ENCODE measurements at places on chromosomes 11 and 22.

DNA sequence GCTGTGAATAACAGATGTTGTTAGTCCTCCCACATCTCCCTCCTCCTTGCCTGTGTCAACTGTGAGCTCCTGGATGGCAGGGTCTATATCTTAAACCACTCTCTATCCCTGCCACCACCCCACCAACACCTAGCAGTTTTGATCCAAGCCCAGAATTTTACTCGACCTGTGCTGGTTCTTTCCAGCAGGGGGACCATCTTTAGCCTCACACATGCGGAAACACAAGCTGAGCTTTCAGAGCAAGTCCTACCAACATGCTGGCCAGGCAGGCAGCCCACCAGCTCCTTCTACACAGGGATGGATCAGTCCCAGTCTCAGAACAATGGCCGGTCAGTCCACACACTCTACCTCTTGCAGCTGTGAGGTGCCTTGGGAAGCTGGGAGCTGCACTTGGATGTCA is 231.5 kb downstream of the NXPE2 start:
- no peak for DNase-seq

DNA sequence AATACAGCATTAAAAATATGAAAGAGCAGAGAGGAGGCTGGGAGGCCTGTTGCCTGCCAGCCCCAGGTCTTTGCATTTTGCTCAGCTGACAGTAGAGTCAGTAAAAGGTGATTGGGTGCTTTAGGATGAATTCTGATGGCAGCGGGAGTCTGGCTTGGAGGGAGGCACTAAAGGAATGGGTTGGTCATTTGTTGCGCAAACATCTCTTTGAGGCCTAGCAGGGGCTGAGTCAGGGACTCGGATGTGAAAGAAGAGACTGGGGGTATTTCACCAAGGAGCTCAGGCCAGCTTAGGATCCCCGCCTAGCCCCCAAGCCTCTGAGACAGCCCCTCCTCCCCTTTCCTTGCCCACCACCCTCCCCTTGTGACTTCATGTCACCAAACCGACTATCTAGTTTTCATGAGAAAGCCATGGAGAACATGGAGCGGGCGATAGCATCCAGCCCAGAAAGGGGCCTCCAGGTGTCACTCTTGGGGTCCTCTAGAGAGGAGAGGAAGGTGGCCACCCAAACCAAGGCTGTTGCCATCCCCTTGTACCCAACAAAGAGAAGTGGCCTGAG is 9.7 kb downstream of the DGKZ start:
- no peak for DNase-seq

DNA sequence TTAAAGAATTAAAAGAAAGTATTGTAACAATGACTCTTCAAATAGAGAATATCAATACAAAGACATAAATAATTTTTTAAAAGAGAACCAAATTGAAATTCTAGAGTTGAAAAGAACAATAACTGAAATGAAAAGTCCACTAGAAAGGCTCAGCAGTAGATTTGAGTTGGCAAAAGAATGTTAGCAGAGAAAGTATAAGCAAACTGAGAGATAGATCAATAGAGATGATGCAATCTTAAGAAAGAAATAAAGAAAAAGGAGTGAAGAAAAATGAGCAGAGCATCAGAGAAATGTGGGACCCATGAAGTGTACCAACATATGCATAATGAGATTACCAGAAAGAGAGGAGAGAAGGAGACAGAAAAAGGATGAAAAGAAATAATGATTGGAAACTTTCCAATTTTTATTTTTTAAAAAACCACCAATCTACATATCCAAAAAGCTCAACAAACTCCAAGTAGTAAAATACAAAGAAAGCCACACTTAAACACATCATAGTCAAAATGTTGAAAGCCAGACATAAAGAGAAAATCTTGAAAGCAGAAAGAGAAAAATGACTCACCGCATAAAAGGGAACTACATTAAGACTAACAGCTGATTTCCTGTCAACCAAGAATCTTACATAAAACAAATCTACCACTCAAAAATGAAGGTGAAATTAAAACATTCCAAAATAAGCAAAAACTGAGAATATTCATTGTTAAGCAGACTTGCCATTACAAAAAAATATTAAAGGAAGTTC is 20.9 kb downstream of the NCF4 start:
- DNase-seq, result no peak

DNA sequence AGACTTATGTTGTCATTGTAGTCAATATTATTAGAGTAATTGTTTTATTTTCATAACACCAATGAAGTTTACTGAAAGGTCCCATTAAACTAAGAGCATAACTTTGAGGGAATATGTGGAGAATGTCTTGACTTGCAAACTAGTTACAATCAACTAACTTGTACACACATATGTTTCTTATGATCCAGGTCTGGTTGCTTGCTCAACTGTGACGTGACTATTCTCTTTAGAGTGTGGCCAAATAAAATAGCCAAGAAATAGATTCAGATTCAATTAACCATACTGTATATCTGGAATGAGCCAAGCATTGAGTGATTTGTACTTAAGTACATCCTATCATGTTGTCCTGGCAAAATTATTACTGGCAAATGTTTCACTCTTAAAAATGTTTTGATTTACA is 101.7 kb downstream of the METTL15 start:
- no peak for DNase-seq

DNA sequence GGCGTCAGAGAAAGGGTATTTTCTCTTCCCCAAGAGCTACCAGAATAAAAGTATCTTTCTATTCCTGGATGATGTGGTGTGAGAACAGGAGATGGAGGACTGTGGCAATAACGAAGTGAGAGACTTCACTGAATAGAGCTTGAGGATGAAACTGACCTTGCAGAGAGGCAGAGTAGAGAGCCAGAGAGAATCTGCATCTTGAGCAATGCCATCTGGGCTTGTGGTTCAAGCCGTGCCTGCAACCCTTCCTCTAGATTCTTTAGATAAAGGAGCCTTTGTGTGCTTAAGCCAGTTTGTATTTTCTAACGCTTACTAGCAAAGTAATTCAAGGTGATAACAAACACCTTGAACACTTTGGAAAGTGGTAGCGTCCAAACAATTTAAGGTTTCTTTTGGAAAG is 2.2 kb downstream of the ME3 start:
- DNase-seq, result no peak

DNA sequence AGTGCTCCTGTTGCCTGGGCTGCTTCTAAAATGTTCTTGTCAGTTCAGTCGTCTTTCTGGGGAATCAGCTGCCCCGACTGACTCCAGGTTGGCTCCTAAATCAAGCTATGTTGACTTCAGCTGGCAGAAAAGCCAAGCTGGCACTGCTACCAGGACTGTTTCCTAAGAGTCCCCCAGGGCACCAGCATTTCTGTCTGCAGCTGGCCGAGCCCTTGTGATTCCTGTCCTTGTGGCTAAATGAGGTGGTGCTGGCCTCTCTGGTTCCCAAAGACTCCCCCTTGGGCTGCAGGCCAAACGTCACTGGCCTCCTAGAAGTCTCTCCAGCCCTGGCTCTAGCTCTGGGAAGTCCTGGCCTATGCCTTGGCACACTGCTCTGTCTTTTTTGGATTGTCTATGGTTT is 31.1 kb downstream of the GRAMD1B start:
- no peak for DNase-seq

- no peak for DNase-seq
These were observed 173.3 kb upstream of the SYT13 start for GRCh38 chr11:45459491-45459890.

DNA sequence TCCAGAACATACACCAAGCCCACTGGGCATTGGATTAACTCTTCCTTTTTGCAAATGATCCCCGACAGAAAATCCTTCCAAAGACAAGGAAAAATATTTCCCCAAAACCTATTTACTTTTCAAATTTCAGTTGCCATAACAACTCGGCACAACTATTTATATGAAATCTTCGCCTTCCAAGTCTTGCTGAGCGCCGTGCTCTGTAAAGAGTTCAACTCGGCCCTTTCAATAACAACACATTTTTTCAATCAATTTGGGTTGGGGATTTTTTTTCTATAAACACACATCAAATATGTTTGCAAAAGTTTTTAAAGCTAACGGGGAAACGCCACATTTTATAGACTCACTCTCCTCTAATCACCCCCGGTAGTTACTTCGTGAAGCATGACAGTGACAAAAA is 333.8 kb downstream of the MN1 start:
- no peak for DNase-seq

DNA sequence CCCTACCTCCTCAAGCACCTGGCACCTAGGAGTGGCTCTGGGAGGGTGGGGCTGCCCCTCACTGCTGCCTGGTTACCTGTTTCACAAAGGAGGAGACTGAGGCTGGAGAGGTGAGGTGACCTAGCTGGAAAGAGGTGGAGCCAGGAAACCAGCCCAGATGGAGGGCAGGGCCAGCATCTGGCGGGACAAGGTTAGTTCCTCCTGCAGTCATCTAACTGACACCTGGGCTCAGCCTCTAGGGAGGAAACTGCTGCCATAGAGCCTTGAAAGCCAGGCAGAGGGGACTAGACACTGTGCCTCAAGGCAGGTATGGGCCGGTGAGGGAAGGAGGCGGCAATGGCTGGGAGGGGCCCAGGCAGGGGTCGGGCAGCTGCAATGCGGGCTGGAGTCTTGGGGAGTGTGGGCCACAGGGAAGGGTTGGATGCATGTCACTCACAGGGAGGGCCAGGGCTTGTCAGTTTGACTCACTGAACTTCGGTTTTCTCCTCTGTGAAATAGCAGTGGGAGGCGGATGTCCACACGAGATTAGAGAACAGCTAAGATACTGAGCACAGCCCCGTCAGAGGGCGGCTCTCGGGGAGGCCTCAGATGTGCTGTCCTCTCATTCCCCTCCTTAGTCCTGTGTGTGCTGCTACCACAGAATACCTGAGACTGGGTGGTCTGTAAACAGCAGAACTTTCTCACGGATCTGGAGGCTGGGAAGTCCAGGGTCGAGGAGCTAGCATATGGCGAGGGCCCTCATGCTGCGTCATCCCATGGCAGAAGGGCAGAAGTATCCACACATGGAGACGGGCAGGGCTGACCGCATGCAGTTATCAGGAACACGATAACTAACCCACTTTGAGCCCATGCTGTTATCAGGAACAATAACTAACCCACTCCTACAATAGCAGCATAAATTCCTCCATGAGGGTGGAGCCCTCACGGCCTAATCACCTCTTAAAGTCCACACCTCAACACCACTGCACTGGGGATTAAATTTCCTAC is 16.1 kb downstream of the MGAT3 start:
- no peak for DNase-seq

DNA sequence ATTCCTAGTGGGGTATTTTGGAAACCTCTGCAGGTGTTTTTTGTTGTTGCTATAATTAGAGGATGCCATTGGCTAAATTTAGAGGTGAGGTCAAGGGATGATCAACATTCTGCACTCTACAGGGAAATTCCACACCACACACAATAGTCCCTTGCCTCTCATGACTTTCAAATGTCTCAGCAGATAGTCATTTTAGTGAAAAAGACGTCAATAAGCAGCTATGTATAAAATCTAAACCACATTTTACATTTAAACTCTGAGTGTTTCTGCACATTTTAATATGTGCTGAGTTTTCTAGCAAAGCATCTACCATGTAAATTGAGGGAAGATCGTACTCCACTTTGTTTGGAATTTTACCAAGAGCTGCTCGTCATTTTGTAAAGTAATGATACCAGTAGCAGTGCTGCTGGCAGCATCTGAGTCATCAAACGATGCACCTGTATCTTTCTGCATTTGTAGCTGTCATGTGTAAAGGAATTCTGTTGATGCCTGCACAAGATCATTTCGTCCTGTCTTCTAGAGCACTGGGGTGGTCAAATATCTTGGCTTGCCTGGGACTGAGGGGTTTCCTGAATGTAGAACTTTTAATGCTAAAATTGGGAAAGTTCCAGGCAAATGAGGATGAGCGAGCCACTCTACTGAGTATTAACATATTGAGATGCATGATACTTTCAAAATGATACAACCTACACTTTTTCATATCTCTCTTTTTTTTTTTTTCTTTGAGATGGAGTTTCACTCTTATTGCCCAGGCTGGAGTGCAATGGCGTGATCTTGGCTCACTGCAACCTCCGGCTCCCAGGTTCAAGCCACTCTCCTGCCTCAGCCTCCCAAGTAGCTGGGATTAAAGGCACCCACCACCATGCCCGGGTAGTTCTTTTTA is 414.5 kb upstream of the SYN3 start:
- no peak for DNase-seq

- DNase-seq, result no peak
These were observed 30.4 kb downstream of the TPBGL start for GRCh38 chr11:75270896-75271418.

DNA sequence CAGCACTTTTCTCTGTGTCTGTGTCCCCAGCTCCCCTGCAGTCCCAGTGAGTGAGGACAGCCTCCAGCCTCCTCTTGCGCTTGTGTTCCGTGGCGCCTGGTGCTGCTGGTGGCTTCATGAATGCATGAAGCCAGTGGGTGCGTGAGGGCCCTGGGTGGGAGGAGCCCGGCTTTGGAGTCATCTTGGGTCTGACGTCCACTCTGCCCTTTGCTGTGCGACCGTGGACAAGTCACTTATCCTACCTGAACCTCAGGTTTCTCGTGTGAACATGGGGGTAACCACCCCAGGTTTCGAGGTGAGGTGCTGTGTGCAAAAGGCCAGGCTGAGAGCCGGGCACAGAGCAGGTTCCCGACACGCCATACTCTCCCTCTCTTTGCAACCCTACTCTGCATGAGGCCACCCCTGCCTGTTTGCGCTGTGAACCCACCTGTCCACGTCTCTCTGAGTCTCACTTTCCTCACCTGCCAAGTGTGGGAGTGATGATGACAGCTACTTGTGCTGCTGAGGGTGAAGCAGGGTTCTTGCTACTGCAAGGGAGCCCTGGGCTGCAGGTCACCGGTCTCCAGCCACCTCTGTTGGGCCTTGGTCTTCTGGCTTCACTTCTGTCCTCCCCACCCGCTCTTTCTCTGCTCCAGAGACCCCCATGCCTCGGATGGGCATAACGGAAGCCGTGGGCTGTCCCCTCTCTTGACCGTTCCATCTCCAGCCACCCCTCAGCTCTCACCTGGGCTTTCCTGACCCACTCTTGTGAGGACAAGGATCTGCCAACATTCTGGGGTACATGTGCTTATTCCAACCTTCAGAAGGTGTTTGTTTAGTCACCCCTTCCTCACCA is 537.6 kb downstream of the TBC1D22A start:
- no peak for DNase-seq

GRCh38 chr22:28103596-28103995 is 184.5 kb upstream of the PITPNB start:
- DNase-seq, result no peak

DNA sequence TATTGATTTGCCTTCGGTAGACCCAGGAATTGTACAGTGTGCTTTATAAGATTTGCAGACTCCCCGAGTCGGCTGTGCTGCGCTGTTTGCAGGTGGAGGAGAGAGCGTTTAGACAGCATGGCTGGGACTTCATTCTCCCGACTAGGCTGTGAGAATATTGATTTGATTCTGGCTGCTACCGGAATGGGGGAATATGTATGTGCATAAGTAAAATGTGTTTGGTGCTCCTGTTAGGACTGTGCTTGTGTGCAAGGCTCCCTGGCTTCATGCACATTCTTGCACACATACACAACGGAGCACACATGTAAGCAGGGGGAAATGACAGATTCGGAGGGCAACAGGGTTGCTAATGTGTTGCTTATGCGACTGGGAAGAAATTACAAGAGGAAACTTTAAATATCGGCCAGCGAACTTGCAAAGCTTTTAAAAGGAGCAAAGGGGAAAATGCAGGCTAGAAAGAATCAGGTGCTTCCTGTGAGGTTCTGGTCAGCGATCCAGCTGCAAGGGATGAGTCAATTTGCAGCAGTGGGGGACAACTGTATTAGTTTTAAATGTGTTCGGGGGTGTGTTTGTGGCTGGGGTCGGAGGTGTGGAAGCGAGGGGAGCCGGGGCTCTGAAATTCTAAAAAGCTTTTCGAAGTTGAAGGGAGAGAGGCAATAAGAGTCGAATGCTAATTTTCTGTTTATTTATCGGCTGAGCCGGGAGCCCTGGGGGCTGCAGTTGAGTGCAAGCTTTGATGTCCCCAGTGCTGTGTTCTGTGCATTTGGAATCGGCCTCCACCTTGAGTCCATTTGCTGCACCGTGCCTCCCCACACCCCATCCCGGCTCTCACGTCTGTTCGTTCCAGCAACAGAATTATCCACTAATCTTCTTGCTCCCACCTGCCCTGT is 731 bp downstream of the NTM start:
- DNase-seq, result no peak
